Activated naive CD8-positive, alpha-beta T cell treated with anti-CD3 and anti-CD28 coated beads, Interleukin-2, amount 50 U/mL, for 24 hours (primary cell): ENCODE measurements at places on chromosomes 4 and X.

- DNase-seq: no peak
Observed at GRCh38 chrX:139304471-139304870, 226.1 kb upstream of the F9 start.

- DNase-seq: no peak
Observed at GRCh38 chr4:38152305-38152704, 192.1 kb downstream of the PTTG2 start.

GRCh38 chr4:153873741-153874140, 84.9 kb upstream of the SFRP2 start:
- DNase-seq: no peak

DNA sequence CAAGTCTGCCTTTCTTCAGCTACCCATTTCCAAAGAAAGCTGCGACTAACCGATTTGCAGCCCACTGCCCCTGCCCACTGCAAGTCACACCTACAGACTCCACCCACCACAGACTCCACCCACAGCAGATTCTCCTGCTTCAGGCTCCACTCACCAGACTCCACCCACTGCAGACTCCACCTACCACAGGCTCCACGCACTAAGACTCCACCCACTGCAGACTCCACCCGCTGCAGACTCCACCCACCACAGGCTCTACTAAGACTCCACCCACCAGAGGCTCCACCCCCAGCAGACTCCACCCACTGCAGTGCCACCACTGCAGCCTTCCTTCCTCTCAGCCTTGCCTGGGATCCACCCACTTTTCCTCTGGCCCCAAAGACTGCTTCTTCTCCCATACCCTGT, 41.3 kb downstream of the ABLIM2 start:
- DNase-seq: peak; percentile 52

DNA sequence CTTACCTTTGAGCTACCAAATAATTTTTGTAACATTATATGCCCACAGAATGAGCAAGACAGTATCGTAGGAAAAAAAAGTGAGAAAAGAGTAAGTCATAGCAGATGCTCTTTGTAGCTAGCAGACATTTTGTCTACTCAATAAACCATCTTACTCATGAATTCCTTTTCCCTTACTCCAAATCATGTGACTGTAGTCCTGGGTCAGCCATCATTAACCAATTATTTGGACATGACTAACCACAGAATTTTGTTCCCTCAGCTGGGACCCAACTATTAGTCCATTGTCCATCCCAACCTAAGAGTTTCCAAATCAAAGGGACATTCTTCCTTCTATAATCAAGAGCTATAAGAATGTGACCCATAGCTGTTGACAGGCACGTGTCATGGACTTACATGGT, 11.4 kb downstream of the UBE2D3 start:
- DNase-seq: no peak

GRCh38 chrX:93322110-93322509, 351.3 kb downstream of the NAP1L3 start:
- DNase-seq: no peak

DNA sequence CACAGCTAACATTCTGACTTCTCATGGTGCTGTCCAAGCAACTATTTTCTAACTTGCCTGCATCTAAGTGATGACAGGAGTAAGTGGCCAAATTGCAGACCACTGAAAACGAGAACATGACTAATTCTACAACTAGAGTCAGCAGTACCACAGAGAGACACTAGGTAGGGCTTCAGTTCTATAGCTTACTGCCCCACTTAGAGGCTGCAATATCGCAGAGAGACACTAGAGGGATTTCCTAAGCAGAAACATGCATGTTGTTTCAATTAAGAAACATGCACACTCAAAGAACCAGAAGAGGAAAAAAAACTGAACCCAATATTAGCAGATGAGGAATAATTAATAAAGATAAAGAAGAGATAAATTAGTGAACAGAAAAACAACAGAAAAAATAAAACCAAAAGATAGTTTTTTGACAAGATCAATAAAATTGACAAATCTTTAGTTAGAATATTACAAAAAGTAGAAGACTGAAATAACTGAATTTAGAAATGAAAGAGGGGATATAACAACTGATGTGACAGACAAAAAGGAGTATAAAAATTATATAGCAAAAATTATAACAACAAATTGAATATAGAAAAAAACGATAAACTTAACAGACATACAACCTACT, 100.8 kb downstream of the SPIN4 start:
- DNase-seq: peak; percentile 16

- DNase-seq: no peak
Observed at GRCh38 chr4:159107203-159107925, 4.5 kb downstream of the RAPGEF2 start.

- no peak for DNase-seq
Observed at GRCh38 chr4:158346576-158346975, 136.3 kb downstream of the TMEM144 start.

- DNase-seq: no peak
Observed at GRCh38 chr4:173272996-173273395, 61.2 kb downstream of the HMGB2 start.

GRCh38 chr4:26729027-26729426, 131.6 kb upstream of the STIM2 start:
- no peak for DNase-seq

- DNase-seq: no peak
Observed at GRCh38 chr4:121510341-121510874, 129.6 kb upstream of the QRFPR start.

DNA sequence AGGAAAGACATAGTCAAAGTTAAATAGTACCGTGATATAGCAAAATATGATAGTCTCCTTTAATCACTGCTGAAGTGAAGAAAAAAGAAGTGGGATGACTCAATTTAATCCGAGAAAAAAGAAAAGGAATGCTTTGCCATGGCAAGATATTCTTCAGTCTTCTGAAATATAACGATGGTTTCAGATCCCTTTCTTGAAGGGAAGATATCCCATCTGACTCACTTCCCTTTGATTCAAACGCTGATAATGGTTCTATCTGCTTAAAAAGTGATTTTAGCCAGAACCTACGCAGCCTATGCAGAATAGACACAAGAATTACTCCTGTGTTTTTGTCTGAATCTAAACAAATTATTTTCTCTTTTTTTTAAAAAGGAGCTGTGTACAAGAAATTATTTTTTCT, 68.1 kb upstream of the FTHL17 start:
- no peak for DNase-seq

- peak; percentile 22 for DNase-seq
Observed at GRCh38 chr4:159105761-159106243, 2.9 kb downstream of the RAPGEF2 start.

- DNase-seq: no peak
Observed at GRCh38 chrX:44817029-44817428, 26.8 kb upstream of the DUSP21 start.

DNA sequence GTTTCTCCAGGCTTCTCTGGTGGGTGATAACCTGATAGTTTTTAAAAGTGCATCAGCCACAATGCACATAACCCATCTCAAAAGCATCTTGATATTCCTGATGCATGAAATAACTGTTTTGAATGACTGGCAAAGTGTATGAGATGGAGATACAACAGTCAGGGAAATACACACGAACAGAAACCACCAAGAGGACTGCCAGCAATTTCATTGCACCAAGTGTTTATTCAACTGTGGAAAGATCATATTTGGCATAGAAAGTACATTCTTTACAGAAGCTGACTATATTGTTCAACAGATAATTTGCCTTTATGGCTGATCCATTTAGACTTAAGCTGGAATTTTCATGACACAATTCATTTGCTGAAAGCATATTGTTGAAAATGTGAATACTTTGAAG, 139.5 kb downstream of the SLIT2 start:
- no peak for DNase-seq

DNA sequence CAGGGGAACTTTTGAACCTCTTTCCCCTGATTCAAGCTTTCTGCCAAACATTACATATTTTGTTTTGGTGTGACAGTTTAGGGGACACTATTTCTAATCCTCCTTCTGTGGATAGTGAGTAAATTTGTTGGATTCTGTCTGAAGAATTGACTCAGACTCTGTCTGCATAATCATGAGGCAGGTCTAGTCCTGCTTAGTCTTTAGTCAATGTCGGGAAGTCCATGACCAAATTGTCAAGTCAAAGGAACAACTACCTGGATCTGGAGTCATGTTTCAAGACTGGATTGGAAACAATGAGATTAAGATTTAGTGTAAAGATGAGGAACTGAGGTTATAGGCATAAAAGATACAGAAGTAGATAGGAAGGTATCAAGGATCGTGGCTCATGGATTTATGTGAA, 100.9 kb downstream of the MAGEB17 start:
- DNase-seq: no peak

DNA sequence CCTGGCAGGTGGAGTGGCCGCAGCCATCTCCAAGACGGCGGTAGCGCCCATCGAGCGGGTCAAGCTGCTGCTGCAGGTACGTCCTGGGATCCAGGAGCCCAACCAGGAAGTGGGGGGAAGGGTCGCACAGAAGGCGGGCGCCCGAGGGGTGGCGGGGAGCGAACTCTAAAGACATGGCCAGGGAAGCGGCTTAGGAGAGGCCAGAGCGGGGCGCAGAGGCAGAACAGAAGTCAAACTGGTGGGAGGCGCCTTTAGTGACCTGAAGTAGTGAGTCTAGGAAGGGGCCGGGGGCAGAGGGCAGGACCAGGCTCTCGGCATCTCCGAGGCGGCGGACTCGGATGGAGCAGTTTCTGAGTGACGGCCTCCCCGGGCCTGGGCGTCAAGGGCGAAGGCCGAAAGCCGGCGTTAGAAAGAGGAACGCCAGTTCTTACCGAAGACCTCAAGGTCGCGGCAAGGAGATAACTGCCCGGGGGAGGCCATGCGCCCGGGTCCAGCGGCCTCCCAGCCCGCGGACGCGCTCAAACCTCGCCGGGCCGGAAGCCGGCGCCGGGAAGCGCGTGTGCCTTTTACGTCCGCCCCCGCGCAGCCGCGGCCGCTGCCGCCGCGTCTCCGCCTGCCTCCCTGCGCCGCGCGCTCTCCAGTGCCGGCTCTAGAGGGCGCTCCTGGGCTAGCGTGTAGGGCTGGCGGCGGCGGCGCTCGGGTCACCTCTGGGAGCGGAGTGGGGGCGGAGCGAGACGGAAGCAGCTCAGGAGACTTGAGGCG, 488 bp downstream of the SLC25A5 start:
- DNase-seq: peak; percentile 91

DNA sequence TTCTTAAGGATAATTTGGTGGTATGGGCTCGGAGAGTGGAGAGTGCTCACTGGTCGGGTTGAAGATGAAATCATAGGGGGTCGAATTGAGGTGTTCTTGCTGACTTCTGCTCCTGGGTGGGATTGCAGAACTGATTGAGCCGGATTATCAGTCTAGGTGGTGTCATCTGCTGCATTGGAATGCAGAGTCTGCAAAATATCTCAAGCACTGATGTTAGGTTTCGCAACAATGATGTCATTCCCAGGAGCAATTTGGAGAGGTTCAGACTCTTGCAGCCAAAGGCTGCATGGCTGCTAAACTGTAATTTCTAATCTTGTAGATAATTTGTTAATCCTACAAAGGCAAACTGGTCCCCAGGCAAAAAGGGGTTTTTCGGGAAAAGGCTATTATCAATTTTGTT, 67.7 kb downstream of the RHOH start:
- DNase-seq: no peak

DNA sequence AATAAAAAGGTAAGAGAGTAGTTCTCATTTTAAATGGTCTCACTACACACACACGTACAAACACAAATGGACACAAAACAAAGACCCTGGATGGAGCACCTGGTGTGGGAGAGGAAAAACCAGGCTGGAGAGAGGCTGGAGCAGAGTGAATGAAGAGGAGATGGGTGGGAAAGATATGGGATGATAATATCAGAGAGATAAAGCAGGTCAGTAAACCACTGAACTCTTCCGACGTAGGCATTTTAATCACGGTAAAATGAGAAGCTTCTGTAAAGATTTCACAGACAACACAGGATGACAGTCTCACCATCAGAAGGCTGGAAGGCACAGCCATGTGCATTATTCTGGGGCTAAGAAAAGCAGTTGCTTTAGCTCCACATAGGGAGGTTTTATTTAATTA, 532.8 kb downstream of the KCNIP4 start:
- no peak for DNase-seq
